ENCODE measurements at places on chromosomes 4 and X.
A peak's percentile ranks its signal among the peaks of the same experiment; 100 is the strongest.

DNA sequence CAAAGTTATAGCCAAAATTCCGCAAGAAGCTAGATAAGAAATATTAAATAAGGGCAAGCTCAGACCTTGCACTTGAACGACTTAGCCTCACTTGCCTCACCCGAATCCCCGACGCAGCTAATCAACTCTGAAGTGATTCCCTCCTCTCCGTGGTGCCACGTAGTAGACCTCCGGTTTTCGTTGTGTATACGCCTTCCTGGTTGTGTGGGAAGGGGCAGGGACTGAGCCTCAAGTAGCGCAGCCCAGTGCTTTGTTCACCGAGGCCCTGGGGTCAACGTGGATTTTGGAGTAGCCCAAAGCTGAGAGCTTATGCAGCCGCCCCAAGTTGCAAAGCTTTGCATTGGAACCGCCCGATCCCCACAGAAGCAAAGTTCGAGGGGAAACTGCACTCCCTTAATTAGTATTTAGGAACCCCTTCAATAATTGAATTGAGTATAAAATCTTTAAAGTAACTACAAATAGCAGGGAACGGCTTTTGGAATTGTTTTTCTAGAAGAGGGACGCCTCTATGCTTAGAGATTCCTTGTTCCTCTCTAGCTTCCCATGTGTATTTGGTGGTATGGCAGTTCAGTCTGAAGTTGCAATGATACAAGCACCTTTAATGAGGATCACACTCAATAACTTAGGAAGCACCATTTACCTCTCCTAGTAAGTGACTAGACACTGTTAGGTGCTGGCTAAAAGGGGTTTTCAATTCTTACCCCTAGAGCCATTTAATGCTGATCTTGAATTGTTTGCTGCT, 55.7 kb downstream of the LINC00632 start:
- DNase-seq: peak; percentile 36

GRCh38 chr4:152369203-152369901, 166.5 kb downstream of the FBXW7 start:
- DNase-seq: no peak

DNA sequence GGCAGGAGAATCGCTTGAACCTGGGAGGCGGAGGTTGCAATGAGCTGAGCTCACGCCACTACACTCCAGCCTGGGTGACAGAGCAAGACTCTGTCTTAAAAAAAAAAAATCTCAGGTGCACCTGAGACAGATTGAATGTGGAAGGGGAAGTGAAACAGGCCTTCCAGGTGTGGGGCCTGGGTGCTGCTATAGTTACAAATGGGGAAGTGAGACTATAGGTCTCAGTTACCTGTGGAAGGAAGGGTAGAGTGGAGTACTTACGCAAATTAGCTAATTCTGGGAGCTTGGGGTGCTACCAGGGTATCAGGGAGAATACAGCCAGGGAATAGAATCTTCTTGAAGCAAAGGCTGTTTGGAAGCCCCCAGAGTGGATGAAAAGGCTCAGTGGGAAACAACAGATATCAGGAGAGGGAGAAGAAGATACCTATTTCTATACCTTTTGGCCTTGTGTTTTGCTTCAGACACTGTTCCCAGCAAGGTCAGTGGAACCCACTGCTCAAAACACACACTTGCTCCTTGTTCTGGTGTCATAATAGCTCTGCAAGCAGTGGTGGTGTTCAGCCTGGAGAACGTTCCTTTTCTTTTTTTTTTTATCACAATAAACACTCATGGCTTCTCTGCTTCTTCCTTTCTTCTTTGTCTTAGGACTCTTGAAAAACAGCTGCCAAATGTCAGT, 7.0 kb downstream of the CD38 start:
- no peak for DNase-seq

GRCh38 chr4:147853706-147854105, 121.8 kb downstream of the ARHGAP10 start:
- DNase-seq: no peak

All from NCI-H524 (cell line).